ENCODE measurements at places on chromosomes 2 and 18.

GRCh38 chr2:67210430-67210829, 186.7 kb upstream of the ETAA1 start:
- DNase-seq = no peak

- no peak for DNase-seq
Observed at GRCh38 chr18:59357928-59358327, 1.1 kb downstream of the LMAN1 start.

- no peak for DNase-seq
Observed at GRCh38 chr2:41867553-41867952, 180.3 kb upstream of the PKDCC start.

- DNase-seq = no peak
Observed at GRCh38 chr2:200486529-200486928, 23.3 kb downstream of the KCTD18 start.

GRCh38 chr18:2850816-2851215, 4.0 kb downstream of the EMILIN2 start:
- DNase-seq = no peak

GRCh38 chr2:219045937-219046550, 4.7 kb upstream of the CFAP65 start:
- DNase-seq = no peak

DNA sequence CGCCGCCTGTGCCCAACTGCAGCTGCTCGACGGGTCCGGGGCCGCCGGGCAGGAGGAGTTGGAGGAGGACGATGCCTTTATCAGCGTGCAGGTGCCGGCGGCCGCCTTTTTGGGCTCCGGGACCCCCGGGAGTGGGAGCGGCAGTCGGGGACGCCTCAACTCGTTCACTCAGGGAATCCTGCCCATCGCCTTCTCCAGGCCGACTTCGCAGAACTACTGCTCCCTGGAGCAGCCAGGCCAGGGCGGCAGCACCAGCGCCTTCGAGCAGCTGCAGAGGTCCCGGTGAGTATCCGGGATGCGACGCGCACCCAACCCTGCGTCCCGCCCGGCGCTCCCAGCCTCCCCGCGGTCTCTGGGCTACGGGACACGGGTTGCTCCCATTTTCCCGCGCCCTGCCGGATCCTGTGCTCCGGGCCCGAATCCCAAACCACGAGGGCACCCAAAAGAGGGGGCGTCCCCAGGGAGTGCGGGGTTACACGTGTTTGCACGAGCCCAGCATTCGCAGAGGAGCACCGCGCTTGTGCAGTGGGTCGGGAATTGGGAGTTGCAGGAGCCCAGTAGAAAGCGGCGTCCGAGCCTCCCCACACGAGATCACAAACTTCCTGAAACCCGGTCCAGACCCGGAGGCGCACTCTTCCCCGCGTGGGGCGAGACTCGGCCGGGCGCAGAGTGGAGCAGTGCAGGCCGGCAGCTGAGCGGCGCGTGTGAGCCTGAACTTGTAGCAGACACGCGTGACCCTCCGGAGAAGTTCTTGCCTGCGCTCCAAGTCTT, 1.2 kb downstream of the CABLES1 start:
- DNase-seq = peak; percentile 83

DNA sequence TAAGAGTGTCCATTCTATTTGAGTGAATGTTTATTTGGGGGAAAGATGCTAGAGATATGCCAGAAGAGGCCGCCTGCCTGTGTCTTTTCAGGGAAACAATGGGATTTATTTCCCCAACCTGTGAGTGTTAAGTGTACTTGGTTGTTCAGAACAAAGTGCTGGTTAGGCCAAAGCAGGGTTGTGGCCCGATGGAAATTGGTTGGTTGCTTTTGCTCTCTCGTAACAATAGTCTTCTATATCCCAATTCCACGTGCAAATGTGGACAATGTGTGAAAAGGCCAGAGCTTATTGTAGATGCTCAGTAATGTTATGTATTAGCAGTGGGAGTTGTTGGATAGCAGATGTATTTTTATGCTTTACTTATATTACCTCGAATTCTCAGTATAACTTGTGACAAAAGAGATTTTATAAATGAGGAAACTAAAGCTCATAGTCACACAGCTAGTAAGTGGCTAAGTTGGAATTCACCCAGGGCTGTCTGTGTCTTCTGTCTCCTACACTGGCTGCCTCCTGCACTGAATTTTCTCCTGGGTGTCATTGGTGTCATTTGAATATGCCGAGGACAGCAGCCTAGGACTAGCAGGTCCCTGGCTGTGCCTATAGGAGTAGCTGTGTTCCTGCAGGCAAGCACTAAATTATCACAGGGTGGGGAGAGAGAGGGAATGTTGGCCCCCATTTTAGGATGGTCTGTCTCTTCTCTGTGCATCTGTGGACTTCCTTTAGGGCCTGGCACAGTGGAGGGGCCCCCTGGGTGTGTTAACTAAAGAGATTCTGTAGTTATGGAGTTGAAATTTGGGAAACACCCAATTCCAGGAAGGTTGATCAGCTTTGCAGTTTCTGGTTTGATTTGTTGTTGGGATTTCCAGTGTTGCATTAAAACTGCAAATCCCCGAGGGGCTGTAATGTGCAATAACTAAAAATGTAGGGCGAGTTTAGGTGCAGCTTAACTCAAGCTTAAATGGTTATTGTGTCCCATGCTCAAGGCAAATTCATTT, 21.6 kb downstream of the GPD2 start:
- DNase-seq = no peak

- no peak for DNase-seq
Observed at GRCh38 chr18:79283131-79283810, 112.5 kb upstream of the NFATC1 start.

GRCh38 chr18:23684515-23685197, 4.6 kb upstream of the LAMA3 start:
- DNase-seq = no peak

DNA sequence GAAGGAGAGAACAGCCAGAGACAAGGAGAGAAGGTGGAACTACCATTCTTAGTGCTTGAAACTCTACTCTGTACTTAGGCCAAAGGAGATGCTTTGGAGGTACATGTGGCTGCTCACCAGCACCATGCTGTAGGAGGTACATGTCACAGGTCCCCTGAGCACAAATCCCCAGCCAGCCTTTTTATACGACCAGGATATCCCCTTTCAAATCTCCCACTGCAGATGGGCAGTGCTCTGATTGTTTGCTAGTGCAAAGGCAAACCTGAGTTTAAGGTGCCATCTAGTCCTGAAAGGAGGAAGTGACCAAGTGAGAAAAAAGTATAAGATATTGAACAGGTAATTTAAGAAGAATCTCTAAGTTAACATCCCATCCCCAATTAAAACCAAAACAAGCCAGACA, 17.1 kb upstream of the TTC21B start:
- DNase-seq = no peak

GRCh38 chr2:46142546-46143428, 154.4 kb upstream of the EPAS1 start:
- DNase-seq = no peak

DNA sequence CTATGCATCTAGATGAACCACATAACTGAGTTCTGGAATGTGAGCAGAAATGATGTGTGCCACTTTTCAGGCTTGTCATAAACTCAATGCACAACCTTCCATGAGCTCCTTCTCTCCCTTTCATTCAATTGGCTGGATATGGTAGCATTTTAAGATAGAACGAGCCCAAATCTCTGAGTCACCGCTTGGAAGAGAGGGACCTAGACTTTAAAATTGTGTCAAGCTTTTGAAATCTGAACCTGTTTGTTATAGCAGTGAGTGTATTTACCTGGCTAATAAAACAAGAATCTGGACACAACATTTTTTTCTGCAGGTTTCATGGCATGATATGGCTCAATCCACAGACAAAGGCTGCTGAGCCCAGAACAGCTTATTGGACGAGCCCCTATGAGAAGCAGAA, 297.8 kb upstream of the SPRED2 start:
- DNase-seq = no peak

DNA sequence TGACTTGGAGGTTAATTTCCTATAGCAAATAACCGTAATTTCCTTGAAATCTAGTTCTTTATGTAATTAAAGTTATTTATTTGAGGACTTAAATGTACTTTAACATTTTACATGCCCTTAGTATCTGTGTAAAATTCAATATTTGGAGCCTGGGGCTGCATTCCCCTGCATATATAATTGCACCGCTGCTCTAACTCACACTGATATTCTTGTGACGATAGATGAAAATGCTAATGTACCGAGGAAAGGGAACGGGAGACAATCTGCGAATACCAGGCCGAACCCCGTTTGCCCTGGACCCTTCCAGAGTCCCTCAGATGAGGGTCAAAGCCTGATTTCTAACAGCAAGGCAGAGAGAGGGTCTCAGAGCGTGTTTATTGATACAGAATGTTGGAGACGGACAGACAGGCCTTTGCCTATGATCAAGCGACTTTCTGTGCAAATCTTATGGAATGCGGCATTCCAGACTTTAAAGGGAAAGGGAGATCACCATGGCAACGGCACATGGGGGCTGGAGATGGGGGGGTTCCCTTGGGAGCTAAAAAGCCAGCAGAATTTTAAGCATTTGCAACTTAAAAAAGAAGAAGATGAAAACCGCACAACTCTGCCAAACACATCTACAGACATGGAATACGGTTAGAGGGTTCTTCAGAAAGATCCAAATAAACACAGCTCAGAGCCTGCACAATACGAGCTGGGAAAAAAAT, 57.6 kb upstream of the TWIST2 start:
- no peak for DNase-seq

- DNase-seq = peak; percentile 86
Observed at GRCh38 chr2:201116959-201117734, 1.2 kb downstream of the CFLAR start.

DNA sequence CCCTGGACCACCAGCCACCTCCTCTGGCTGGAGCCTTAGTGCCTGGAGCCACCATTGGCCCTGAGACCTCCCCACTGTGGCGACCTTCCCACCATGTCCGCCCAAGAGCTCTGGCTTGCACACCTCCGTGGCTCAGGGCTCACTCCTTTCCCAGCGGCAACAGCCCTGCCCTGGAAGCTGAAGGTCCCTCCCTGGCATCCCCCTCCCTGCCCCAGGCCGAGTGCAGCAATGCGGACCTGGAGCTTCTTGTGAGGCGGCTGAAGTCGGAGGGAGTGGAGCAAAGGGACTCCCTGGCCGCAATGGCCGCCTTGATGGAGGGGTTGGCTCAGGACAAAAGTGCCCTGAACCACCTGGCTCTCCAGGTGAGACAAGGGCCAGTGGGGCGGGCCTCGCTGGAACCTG, 28.6 kb downstream of the CROCC2 start:
- peak; percentile 38 for DNase-seq

GRCh38 chr2:177972782-177973181, 99.8 kb downstream of the PDE11A start:
- DNase-seq = no peak

- DNase-seq = no peak
Observed at GRCh38 chr2:60819155-60819862, 62.1 kb upstream of the REL start.

- DNase-seq = no peak
Observed at GRCh38 chr2:196510246-196510645, 129.3 kb upstream of the CCDC150 start.

DNA sequence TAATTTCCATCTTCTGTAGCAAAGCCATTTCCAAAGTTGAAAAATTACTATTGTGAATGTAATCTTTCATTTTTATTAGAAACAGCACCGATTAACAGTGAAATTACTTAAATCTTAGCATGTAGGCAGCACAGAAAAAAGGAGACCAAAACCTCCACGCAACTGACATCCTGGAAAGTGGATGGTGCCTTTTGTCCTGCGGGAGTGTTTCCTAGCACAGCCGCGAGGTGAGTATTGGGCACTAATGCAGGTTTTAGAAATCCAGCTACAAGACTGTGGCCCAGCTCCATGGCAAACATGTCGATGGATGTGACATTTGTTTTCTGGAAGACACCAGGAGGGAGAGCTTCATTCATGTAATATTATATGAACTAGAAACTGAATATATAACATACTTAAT, 86.9 kb downstream of the MBP start:
- DNase-seq = no peak
